Amygdala (tissue), 56 donors: ENCODE measurements at places on chromosomes 2 and 18.

- no peak for DNase-seq
Measured at GRCh38 chr2:176187899-176188773, at the start of gene HOXD1. Gene HOXD1, plus strand, starts transcription at chr2:176188668. Its CDS starts 134 bp downstream, at chr2:176188802.

DNA sequence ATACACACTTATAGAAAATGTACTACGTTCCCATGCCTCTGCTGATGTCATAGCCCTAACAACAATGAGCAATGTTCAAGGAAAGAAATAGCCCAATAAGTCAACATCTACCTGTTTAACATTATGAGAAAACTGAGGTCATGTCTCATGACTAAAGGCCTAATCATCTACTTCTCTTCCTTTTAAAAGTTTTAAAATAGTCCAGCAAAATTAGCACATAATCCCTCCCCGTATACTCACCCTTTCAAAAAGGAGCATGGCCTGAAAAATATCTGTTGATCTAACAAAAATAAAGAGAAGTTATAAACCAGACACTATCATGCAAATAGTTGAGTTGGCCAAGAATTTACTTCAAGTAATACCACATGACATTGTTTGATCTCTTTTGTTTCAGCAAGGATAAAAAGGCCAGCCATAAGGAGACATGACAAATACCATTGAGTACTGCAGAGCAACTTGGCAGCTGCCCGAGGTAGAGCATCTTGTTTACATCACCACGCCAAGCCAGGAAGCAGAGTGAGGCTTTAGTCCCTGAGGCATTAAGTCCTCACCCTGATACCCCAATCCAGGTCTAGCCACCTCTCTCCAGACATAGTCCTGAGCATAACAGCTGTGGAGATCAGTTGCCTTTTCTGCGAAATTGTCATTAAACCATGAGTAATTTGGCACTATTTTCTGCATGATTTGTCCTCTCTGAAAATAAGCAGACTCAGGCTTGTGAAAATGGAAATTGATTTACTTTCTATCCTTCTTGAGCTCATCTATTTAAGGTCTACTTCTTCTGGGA, 137.4 kb upstream of the ETAA1 start:
- DNase-seq, result no peak

DNA sequence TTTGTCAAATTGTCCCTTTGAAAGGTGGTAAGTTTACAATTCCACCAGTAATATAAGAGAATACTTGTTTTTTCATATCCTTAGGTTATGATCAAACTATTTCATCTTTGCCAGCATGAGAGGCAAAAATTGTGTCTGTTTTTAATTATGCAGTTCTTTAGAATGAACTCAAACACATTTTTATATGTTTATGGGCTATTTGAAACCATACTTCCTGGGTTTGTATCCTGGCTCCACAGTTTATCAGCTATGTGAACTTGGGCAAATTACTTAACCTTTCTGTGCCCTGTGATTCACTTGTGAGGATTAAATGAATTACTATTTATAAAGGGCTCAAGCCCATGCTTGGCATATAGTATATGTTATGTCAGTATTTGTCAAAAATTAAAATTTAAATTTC, 109.4 kb downstream of the TANC1 start:
- DNase-seq, result no peak

DNA sequence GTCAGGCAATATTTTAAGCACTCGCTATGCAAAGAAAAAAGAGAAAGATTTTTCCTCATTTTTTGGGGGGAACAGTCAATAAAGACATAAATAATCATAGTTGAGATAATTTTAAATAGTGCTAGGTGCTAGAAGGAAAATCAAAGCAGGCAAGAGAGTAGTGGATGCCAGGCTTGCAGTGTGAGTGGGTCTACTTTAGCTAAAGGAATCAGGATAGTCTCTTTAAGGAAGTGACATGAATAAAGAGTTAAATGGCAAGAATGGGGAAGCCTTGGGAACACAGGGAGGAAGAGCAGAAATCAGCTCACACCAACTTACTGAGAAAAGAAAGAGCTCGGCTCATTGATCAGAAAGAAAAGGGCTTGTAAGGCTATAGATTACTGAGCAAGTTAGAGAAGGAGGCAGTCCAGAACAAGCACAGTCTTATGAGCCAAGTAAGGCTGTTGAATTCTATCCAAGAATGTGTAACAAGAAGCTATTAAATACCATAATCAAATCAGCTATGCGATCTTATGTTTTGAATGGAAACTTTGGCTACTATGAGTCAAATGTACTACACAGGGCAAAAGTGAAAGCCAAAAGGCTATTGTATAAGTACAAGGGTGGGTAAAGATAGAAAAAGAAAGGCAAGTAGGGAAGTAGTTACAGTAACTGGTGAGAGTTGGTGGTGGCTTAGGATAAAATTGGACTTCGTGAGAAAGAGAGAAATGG, 833.8 kb upstream of the PIK3C3 start:
- DNase-seq, result no peak

- no peak for DNase-seq
Measured at GRCh38 chr2:210027608-210028007, 25.2 kb downstream of the RPE start.

DNA sequence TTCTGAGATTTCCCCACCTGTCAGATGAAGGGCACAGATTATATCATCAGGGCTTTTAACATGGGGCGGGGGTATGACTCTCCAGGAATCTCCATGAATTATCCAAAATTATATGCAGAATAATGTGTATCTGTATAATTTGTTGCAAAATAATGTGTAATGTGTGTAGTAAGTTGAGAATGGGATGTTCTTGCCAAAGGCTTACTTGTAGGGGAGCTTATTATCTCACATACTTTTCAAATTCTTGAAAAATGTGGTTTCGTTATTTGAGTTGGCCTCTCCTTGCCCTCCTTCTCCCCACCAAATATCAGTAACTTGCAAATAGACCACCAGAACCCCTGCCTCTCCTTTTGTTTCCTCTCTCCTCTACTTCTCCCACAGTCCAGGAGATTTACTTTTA, 35.6 kb downstream of the UBR3 start:
- no peak for DNase-seq

DNA sequence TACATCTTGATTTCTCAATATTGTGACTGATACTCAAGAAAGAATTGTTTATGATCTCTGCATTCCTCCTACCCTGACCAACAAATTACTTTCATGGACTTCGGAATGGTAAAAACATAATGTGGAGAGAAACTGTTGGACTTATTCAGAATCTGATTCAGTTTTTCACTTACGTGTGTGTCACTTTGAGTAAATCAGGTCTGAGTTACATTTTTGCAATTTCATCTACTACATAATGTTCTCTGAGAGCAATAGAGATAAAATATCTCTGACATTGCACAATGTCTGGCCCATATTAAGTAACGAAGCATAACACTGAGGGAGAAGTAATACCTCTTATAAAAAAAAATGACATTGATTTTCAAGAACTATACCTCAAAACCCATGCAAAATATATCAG, 1337.9 kb upstream of the CHAC2 start:
- DNase-seq, result no peak

- DNase-seq, result no peak
Measured at GRCh38 chr2:55951533-55951932, 28.0 kb upstream of the EFEMP1 start.

DNA sequence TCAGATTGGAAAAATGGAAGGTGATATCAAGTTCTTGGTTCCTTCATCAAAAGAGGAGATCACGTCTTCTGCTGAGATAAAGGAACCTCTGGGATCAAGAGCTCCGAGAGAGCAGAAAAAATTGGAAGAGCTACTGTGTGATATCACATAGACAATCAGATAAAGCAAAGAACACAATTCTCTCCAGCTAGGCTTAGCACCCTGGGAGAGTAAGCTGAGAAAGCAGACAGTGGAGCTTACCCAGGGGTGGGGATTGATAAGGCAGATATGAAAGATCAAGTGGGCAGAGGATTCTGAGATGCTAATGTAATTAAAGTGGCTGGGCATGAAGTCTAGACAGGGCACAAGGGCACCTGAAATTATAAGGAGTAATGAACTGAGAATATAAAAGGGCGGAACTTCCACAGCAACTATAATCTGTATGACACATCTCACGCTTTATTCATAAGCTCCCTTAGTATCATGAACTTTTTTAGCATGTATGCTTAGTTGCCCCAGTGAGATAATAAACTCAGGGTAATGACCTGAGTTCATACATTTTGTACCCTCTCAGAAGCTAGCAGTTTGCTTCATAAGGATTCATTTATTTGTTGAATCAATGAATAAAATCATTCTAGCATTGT, 65.8 kb downstream of the FAM161A start:
- no peak for DNase-seq

DNA sequence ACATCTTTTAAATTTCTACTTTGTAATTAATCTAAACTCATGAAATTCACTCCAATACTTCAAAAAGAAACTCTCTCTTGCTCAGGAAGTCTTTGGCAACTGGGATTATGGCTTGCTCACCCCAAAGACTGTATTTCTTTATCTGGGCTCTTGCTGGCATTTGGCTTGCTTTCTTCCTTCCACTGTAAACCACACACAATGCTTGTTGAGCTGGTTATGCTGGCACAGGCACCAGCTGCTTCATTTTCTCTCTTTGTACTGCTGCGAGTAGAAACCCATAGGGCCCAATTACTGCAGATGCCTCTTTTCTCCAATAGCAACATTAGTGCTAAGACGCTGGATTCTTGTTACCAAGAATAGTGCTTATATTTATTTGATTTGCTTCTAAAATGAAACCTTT, 51.4 kb downstream of the SLC38A11 start:
- DNase-seq, result no peak

- DNase-seq, result no peak
Measured at GRCh38 chr2:42545023-42545721, 23.3 kb upstream of the MTA3 start.

GRCh38 chr2:64819361-64819760, 165.6 kb upstream of the SERTAD2 start:
- no peak for DNase-seq

DNA sequence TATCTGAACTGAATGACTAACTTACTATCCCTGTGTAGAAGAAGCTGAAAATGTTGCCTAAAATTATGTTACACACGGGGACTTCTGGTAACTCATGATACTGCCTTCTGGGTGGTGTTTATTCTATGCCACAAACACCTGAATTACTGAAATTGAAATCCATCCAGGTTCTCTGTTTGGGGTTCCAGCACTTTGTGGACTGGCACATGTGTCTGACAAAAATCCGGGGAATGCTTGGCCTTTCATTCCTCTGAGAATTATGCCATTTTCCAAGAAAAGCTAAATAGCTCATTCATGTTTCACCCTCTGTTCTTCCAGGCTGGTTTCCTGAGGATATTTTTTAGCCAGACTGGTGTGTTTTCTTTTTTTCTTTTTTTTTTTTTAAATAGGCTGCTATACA, 59.5 kb upstream of the POU3F3 start:
- no peak for DNase-seq

- DNase-seq, result no peak
Measured at GRCh38 chr2:191128172-191128910, 22.5 kb downstream of the STAT4 start.

DNA sequence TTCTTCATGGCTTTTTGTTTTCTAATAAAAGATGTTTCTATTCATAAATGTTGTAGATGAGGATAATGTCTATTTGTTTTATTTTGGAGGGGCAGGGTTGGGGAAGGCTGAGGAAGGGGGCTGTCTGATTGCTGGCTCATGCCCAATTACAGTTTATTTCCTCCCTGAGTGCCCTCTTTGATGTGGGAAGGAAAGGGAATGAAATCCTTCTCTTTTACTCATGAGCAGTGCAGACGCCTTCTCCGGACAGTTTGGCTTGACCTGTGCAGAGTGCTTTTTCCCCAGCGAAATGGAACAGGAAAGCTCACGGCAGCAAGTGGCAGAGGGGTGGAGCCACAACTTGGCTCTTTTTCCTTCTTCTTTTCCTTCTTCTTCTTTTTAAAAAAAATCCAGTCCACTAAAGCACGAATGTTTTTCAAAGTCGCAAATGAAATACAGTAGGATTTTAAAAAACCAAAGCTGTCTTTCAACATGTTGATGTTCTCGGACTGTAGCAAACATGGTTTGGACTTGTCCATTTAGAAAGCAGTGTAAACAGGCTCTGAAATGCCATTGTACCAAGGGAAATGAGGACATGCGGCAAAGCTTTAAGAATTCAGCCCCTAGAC, 34.5 kb downstream of the RAB31 start:
- no peak for DNase-seq

DNA sequence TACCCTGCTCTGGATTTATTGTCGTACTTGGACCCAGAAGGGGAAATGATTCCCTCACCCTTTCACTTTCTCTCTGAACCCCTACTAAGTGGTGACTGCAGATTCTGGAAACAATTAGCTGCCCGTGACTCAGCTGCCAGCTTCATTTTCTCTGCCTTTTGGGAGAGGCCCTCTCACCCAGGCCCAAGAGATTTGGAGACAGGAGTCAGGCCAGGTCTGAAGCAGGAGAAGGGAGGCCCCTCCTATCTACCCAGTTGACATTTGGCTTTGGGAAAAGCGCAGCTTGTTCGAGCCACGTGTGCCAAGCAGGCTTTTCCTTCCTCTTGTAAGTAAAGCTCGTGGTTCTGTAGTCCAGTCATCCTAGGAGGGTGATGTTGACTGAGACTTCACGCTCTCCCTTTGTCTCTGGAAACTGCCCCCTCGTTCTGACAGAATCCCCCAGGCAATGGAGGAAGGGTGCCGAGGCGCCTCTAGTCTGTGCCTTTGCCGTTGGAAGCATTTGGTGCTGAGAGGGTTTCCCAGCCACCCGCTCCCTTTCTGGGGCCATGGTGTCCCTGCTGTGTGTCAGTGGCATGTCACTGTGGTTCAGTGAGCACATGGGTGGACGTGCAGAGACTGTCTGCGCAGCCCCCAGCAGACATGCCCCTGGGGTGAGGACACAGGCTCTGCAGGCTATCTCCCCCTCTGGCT, 8.6 kb downstream of the OXER1 start:
- DNase-seq, result no peak

GRCh38 chr18:805755-806110, 6.3 kb downstream of the YES1 start:
- DNase-seq, result no peak

GRCh38 chr2:183024339-183025095, 13.7 kb downstream of the NCKAP1 start:
- no peak for DNase-seq

GRCh38 chr18:62206593-62206992, 19.5 kb downstream of the RELCH start:
- DNase-seq, result no peak

- DNase-seq, result no peak
Measured at GRCh38 chr2:141317986-141318385, 812.8 kb downstream of the LRP1B start.

- DNase-seq, result no peak
Measured at GRCh38 chr2:196112418-196113034, 43.9 kb upstream of the DNAH7 start.

DNA sequence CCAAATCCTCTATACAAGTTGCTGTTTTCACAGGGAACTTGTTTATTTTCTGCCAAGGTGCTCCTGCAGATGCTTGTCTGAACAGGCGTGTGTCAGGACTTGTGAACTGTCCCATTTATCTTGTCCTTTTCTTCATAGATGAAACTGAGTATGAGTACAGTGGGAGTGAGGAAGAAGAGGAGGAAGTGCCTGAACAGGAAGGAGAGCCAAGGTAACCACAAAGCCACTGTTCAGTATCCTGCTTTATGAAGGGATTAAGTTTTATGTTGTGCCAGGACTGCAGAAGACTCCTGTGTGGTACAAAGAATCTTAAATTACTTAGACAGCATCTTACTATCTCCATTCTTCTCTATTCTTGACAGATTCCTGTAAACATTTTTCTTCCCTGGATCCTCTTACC, 145.0 kb downstream of the MAP4K4 start:
- no peak for DNase-seq
